ENCODE measurements at places on chromosomes 4 and X.

GRCh38 chrX:153583433-153583832, 15.5 kb downstream of the CCNQ start:
- DNase-seq: no peak

- no peak for DNase-seq
These were observed 264.9 kb upstream of the ZC4H2 start for GRCh38 chrX:65241059-65241721.

- DNase-seq: no peak
These were observed 132.7 kb downstream of the PALLD start for GRCh38 chr4:168629566-168629965.

DNA sequence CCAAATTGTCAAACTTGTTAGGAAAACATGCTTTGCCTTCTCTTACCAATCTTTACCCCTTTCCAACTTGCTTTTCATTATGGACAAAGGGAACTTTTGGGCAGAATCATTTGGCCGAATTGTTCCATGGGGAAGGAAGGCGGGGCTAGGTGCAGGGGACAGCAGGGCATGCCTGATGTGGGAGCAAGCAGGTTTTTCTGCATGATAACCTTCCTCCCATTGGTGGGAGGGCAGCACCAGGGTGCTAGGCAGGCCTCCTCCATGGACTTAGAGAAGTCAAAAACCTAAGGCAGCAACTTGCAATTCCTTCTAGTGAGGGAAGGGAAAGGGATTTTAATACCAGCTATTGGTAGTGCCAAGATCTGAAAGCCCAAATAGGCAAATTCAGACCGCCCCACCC, 260.5 kb downstream of the MAPK10 start:
- DNase-seq: no peak

- DNase-seq: no peak
These were observed 82.2 kb upstream of the VEGFC start for GRCh38 chr4:176874721-176875445.

- DNase-seq: no peak
These were observed 3.3 kb upstream of the ZNF518B start for GRCh38 chr4:10460313-10461047.

GRCh38 chr4:186851291-186852072, 127.8 kb upstream of the FAT1 start:
- no peak for DNase-seq

- no peak for DNase-seq
These were observed 87.0 kb upstream of the FAT1 start for GRCh38 chr4:186810613-186811150.

GRCh38 chrX:17412692-17413091, 37.7 kb downstream of the NHS start:
- DNase-seq: no peak

DNA sequence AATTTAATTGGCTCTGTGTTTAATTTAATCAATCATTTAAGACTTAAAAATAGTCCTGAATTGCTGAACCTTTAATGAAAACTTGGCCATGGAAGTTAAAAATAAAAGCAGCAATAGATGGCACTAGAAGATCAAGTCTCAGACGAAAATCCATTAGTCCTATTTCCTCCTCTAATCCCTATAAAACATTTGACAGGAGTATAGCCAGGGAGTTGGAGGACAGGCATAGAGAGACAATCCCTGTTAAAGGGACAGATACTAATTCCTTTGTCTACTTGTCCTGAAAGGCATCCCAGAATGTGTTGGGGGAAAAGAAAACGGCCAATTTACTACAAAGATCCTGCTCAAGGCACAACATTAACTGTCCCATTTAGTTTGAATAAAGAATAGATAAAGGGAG, 276.3 kb upstream of the TACR3 start:
- DNase-seq: no peak

DNA sequence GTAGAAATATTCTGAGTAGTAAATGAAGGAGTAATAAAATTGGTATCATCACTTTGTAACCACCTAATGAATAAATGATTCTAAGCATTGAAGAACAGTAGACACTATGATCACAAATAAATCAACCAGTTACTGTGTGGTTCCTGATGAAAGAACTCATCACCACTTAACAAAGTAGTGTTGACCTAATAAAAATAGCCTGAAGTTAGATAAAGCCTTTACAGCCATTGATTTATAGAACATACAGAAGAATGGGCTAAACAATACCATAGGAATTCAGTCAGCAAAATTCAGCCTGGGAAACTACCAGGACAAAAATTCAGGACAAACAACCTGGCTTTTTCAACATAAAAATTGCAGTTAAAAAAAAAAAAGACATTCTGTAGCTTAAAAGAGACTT, 9.0 kb downstream of the SLC30A9 start:
- DNase-seq: no peak

DNA sequence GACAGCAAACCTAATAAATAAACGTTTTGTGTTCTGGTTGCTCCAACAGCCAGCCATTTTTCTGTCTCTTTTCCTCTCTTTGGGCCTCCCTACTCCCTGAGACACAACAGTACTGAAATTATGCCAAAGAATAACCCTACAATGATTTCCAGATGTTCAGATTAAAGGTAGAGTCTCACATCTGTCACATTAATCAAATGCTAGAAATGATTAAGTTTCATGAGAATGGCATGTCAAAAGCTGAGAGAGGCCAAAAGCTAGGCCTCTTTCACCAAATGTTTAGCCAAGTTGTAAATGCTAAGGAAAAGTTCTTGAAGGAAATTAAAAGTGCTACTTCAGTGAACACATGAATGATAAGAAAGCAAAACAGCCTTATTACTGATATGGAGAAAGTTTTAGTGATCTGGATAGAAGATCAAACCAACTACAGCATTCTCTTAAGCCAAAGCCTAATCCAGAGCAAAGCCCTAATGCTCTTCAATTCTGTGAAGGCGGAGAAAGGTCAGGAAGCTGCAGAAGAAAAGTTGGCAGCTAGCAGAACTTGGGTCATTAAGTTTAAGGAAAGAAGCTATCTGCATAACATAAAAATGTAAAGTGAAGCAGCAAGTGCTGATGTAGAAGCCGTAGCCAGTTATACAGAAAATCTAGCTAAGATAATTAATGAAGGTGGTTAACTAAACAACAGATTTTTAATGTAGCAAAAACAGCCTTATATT, 182.1 kb upstream of the NUDT6 start:
- no peak for DNase-seq

GRCh38 chrX:42098900-42099299, 175.5 kb upstream of the CASK start:
- DNase-seq: no peak

Measured in stimulated activated CD4-positive, alpha-beta T cell treated with anti-CD3 and anti-CD28 coated beads, Interleukin-12 subunit alpha, Interleukin-12 subunit beta, amount 100 ng/mL, for 24 hours (primary cell).